H1 (cell line): ENCODE measurements at places on chromosomes 2 and 18.

DNA sequence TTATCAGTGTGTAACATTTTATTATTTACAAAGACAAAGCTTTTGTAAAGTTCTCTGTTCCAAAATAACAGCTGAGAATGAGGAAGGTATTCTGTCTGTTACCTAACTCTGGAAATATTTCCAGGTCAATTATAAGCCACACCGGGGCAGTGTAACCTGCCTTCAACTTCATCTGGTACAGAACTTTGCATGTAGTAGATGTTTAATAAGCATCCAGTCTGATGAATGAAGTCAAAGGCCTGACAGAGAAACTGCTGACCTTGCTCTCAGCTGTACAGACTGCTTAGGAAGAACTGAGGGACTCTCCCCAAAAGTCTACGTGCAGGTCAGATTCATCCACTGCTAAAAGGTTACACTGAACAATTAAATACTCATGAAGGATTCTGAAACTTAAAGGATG lies 43.3 kb downstream of the WDFY1 start:
- H3K27ac ChIP-seq: no peak overlapping the region
- H3K27me3 ChIP-seq: no peaks in the 10 kb centered on the region
- no peaks in the 10 kb centered on the region for H3K4me1 ChIP-seq
- DNase-seq: no peak
- H3K4me3 ChIP-seq: no peak overlapping the region

DNA sequence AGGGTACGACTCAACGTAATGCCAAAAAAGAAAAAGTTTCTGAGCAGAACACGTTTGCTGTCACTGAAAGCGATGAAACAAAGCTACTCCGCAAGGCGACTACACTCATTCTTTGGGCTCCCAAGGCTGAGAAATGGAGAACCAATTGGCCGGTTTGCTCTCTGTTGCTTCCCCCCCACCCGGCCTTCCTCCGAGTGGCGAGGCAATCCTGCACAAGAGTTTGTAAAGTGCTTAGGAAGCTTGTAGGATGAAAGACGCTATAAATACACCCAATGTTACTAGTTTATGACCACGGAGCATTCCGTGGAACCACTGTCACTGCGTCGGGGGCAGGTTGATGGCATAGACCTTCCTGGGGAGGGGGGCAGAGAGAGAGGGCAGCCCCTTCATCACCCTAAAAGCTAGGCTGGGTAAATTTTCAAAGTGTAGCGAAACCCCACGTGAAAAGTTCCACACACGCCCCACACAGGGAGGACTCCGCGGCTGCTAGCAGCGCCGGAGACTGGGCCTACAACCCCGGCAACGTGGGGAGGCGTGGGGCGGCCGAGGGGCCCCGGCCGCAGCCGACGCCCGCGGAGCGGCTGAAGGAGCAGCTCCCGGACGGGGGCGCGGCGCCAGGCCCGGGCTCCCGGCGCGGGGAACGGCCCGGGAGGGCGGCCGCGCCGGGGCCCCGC lies 915 bp downstream of the CUL3 start:
- peak overlapping the region; percentile 95 for H3K4me3 ChIP-seq
- 0 out of 2 replicates have a peak, but pooled peaks cover 4% of the 10 kb centered on the region for H3K4me1 ChIP-seq
- H3K27ac ChIP-seq: 0 out of 2 replicates have a peak overlapping the region, but pooled peaks have one; percentile 24
- H3K36me3 ChIP-seq: no peaks in the 10 kb centered on the region
- DNase-seq: no peak

GRCh38 chr2:208000701-208001395 lies 24.5 kb downstream of the PLEKHM3 start:
- no peaks in the 10 kb centered on the region for H3K36me3 ChIP-seq
- H3K4me3 ChIP-seq: no peak overlapping the region
- H3K27ac ChIP-seq: no peak overlapping the region
- no peaks in the 10 kb centered on the region for H3K27me3 ChIP-seq
- H3K4me1 ChIP-seq: no peaks in the 10 kb centered on the region

- H3K27me3 ChIP-seq: no peaks in the 10 kb centered on the region
- no peaks in the 10 kb centered on the region for H3K4me1 ChIP-seq
- no peak overlapping the region for H3K4me3 ChIP-seq
- no peak for DNase-seq
- no peak overlapping the region for H3K27ac ChIP-seq
- no peaks in the 10 kb centered on the region for H3K36me3 ChIP-seq
These were observed 68.1 kb downstream of the DNER start for GRCh38 chr2:229646186-229646723.

DNA sequence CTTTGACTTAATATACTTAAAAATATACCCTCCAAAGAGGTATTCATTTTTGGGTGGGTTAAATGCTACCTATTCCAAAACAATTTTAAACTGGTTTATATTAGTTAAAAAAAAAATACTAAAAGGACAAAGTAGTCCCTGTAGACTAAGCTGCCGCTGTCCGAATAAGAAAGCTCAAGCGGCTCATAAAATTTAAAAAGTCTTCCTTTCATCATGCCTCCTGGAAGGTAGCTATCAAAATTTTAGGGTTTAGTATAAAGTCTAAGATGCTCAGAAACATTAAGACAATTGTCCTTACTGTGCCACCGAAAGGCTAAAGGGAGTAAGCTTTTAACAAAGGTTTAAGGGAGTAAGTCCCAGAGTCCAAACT lies 440 bp upstream of the UGGT1 start:
- DNase-seq: no peak
- no peaks in the 10 kb centered on the region for H3K4me1 ChIP-seq
- no peaks in the 10 kb centered on the region for H3K36me3 ChIP-seq
- H3K27ac ChIP-seq: no peak overlapping the region

- H3K36me3 ChIP-seq: no peaks in the 10 kb centered on the region
- H3K27me3 ChIP-seq: peaks cover 27% of the 10 kb centered on the region
- peaks cover 8% of the 10 kb centered on the region for H3K4me1 ChIP-seq
- no peak within 1 kb of the TSS for H3K27ac ChIP-seq
- peak; percentile 29 for DNase-seq
These were observed at the start of gene AMER3 for GRCh38 chr2:130755256-130756052. AMER3 (plus strand) TSS chr2:130755540; CDS start chr2:130762073, 6,533 bp downstream.

- H3K4me1 ChIP-seq: no peaks in the 10 kb centered on the region
- DNase-seq: no peak
- no peaks in the 10 kb centered on the region for H3K36me3 ChIP-seq
- no peak overlapping the region for H3K27ac ChIP-seq
- H3K4me3 ChIP-seq: no peak overlapping the region
These were observed 62.7 kb downstream of the ZNF516 start for GRCh38 chr18:76432274-76432755.

- no peaks in the 10 kb centered on the region for H3K36me3 ChIP-seq
- DNase-seq: no peak
- H3K4me1 ChIP-seq: peaks cover 2% of the 10 kb centered on the region; the same call in 1 of the 2 replicates
- H3K27ac ChIP-seq: no peak overlapping the region
- H3K4me3 ChIP-seq: no peak overlapping the region
These were observed 272.8 kb downstream of the ZNF385B start for GRCh38 chr2:179588486-179589145.

DNA sequence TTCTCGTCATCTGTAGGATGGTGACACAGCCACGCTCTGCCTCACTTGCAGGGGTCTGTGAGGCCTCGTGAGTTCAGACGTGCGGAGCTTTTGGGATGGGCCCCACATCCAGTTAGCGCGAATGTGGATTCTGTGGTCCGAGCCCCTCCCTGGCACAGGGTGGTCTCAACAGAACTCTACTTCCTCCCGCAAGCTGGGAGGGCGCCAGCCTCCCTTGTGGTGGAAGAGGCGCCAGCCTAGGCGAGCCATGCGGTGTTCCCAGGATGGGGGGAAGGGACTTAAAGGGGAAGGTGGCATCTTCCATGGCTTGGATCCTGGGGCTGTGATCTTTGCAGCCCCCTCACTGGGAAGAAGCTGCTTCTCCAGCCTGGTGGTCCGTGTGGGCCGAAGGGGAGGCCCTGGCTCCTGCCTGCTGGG lies 1.4 kb downstream of the SNORC start:
- no peak overlapping the region for H3K4me3 ChIP-seq
- no peak for DNase-seq
- H3K36me3 ChIP-seq: no peaks in the 10 kb centered on the region

GRCh38 chr18:11046140-11046539 lies 103.2 kb downstream of the PIEZO2 start:
- no peaks in the 10 kb centered on the region for H3K4me1 ChIP-seq
- no peak for DNase-seq
- H3K27ac ChIP-seq: no peak overlapping the region
- no peak overlapping the region for H3K4me3 ChIP-seq
- H3K36me3 ChIP-seq: no peaks in the 10 kb centered on the region

- H3K27me3 ChIP-seq: peaks cover 11% of the 10 kb centered on the region; the same call in 1 of the 2 replicates
- H3K36me3 ChIP-seq: no peaks in the 10 kb centered on the region
- DNase-seq: no peak
- H3K4me1 ChIP-seq: peaks cover 20% of the 10 kb centered on the region
These were observed 2.5 kb downstream of the SALL3 start for GRCh38 chr18:78981989-78982620.

DNA sequence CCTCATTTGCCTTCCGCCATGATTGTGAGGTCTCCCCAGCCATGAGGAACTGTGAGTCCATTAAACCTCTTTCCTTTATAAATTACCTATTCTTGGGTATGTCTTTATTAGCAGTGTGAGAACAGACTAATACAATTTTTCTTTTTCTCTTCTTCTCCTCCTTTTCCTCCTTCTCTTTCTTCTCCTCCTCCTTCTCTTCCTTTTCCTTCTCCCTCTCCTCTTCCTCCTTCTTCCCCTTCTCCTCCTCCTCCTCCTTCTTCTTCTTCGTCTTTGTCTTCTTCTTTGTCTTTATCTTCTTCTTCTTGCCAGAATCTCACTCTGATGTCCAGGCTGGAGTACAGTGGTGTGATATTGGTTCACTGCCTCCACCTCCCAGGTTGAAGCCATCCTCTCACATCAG lies 20.2 kb downstream of the SKA1 start:
- H3K4me3 ChIP-seq: no peak overlapping the region
- DNase-seq: no peak
- H3K36me3 ChIP-seq: no peaks in the 10 kb centered on the region
- H3K4me1 ChIP-seq: peaks cover 11% of the 10 kb centered on the region
- no peak overlapping the region for H3K27ac ChIP-seq

GRCh38 chr2:160108646-160109045 lies 46.2 kb upstream of the PLA2R1 start:
- peaks cover 2% of the 10 kb centered on the region; the same call in 1 of the 2 replicates for H3K4me1 ChIP-seq
- H3K27ac ChIP-seq: no peak overlapping the region
- no peak for DNase-seq
- H3K36me3 ChIP-seq: no peaks in the 10 kb centered on the region

- H3K27ac ChIP-seq: no peak overlapping the region
- no peak for DNase-seq
- no peak overlapping the region for H3K4me3 ChIP-seq
- no peaks in the 10 kb centered on the region for H3K4me1 ChIP-seq
- no peaks in the 10 kb centered on the region for H3K36me3 ChIP-seq
These were observed 287.7 kb downstream of the PIK3C3 start for GRCh38 chr18:42242758-42243157.

DNA sequence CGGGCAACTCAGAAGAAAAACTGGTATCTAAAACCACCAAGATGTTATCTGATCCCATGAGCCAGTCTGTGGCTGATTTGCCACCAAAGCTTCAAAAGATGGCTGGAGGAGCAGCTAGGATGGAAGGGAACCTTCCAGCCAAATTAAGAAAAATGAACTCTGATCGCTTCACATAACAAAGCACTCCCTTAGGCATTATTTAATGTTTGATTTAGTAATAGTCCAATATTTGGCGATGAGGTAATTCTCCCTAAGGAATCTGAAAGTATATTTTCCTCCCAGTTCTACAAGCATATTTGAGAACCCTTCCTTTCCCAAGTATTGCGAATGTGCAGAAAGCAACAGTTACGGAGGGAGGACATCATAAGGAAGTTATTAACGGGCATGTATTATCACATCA lies 156.6 kb downstream of the KCNJ3 start:
- H3K36me3 ChIP-seq: no peaks in the 10 kb centered on the region
- H3K4me1 ChIP-seq: no peaks in the 10 kb centered on the region

- no peaks in the 10 kb centered on the region for H3K27me3 ChIP-seq
- no peaks in the 10 kb centered on the region for H3K4me1 ChIP-seq
- H3K27ac ChIP-seq: no peak overlapping the region
- DNase-seq: no peak
These were observed 152.2 kb upstream of the THSD7B start for GRCh38 chr2:136613096-136613495.

GRCh38 chr2:481388-481787 lies 193.5 kb upstream of the ALKAL2 start:
- H3K4me3 ChIP-seq: no peak overlapping the region
- H3K4me1 ChIP-seq: no peaks in the 10 kb centered on the region; the same call in 1 of the 2 replicates
- peak; percentile 61 for DNase-seq
- no peak overlapping the region for H3K27ac ChIP-seq
- H3K27me3 ChIP-seq: no peaks in the 10 kb centered on the region
- no peaks in the 10 kb centered on the region for H3K36me3 ChIP-seq

- no peak overlapping the region for H3K27ac ChIP-seq
- no peak overlapping the region for H3K4me3 ChIP-seq
- no peaks in the 10 kb centered on the region for H3K4me1 ChIP-seq
- no peak for DNase-seq
These were observed 11.1 kb upstream of the ANTXR1 start for GRCh38 chr2:69001879-69002278.

- H3K27ac ChIP-seq: no peak overlapping the region
- H3K4me1 ChIP-seq: no peaks in the 10 kb centered on the region
- DNase-seq: no peak
- no peaks in the 10 kb centered on the region for H3K36me3 ChIP-seq
- H3K4me3 ChIP-seq: no peak overlapping the region
These were observed 312.2 kb downstream of the PTH2R start for GRCh38 chr2:208718828-208719227.

- 0 out of 2 replicates have a peak, but pooled peaks cover 2% of the 10 kb centered on the region for H3K36me3 ChIP-seq
- H3K4me3 ChIP-seq: peak overlapping the region; percentile 93
- peaks cover 5% of the 10 kb centered on the region for H3K4me1 ChIP-seq
- peak overlapping the region; percentile 99 for H3K27ac ChIP-seq
- H3K27me3 ChIP-seq: no peaks in the 10 kb centered on the region
These were observed 396 bp downstream of the CNOT9 start for GRCh38 chr2:218569038-218569431.
